Lower lobe of right lung (tissue), 2 donors: ENCODE measurements at places on chromosomes 2 and 18.

DNA sequence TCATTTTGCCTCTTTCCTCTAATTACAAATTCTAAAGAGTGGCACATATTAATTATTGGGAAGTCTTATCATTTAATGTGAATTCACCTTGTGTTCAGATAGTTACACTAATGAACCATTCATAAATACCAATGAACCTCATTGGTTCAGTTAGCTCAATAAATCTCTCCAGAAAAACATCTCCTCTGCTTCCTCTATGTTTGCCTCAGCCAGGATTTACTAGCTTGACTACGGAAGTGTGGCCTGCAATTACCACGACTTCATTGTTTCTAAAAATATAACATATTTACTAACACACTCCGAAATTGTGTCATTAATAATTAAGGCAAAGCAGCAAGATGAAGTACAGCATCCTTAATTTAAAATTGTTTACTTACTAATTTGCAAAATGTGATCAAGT lies 103.3 kb downstream of the PLA2R1 start:
- DNase-seq, result no peak

- no peak for DNase-seq
Measured at GRCh38 chr2:165144315-165144714, 59.5 kb downstream of the SCN3A start.

DNA sequence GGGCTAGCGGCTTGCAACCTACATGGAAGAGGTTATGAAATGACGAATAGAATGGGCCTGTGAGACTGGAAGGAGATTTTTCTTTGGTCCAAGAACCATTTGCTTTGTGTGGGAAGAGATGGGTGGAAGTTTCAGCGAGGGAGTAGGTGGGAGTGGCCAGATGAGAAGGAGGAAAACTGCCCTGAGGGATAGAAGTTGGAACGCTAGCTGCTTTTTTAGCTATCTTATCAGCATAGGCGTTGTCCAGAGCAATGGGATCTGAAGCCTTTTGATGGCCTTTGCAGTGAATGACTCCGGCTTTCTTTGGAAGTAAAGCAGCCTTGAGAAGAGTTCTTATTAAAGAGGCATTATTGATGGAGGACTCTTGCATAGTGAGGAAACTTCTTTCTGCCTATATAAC lies 52.4 kb downstream of the SPTBN1 start:
- DNase-seq, result no peak

DNA sequence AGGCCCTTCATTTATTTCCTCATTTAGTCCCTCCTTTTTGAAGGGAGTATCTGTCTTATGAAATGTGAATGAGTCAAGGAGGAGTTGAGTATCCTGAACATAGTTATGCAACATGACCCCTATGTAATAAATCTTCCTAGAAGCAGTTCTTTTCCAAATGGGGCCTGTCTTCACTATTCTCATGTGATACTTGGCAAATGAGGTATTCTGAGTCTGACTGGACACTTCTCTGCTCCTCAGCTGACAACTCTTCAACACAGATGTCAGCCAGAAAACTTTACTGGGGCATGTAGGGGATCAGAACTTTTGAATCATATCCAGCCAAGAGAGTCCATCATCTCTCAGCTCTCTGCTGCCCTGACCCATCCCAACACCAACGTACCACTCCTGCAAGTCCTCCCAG lies 291.6 kb downstream of the ZNF385B start:
- no peak for DNase-seq

DNA sequence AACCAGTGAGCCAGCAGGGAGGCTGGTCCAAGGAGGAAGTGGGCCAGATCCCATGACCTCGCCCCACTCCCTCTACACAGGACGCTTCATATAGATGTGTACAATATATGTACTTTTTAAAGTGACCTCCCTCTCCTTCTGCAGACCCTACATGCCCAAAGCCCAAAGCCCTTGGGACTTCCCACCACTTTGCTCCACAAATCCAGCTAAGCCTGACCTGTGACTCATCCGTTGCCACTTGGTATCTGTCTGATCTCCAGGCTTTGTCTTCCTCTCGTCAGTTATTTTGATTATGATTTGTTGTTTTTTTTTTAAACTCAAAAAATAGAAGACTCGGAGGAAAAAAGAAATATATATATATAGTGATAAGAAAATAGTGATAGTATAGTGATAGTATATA lies 470.8 kb downstream of the KCNJ3 start:
- DNase-seq, result no peak

GRCh38 chr2:190432567-190433231 lies 24.5 kb downstream of the MFSD6 start:
- DNase-seq, result no peak

DNA sequence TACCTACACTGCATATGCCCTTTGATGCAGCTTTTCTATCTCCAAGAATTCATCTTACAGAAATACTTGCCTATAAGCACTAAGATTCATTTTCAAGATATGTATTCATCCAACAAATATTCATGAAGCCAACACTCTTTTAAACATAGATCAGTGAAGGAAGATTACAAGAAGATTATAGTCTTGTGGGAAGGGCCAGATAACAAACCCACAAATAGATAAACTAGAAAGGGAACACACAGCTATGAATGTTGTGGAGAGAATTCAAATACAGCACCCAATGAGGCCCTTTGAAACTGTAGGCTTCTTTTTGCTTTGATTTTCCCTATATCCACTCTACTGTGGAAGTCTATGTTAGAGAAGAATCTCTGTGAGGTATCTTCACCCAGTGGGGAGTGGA lies 186.7 kb upstream of the RBMS1 start:
- DNase-seq, result no peak

DNA sequence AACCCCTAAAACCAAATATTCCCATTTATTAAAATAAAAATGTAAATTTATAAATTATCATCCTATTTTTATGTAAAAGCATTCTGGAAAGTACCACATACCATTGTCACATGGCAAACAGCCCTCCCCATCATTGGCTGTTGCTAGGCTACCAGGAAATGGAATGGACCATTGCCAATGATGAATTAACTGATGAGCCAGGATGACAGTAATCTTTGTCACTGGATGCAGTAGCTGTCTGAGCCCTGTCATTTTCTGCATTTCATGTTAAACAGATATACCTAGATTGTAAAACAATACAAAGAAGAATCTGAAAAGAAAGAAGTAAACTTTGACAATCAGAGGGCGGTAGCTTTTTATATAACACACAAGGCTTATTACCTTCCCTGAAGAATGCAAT lies 641.4 kb downstream of the BCL11A start:
- DNase-seq, result no peak

DNA sequence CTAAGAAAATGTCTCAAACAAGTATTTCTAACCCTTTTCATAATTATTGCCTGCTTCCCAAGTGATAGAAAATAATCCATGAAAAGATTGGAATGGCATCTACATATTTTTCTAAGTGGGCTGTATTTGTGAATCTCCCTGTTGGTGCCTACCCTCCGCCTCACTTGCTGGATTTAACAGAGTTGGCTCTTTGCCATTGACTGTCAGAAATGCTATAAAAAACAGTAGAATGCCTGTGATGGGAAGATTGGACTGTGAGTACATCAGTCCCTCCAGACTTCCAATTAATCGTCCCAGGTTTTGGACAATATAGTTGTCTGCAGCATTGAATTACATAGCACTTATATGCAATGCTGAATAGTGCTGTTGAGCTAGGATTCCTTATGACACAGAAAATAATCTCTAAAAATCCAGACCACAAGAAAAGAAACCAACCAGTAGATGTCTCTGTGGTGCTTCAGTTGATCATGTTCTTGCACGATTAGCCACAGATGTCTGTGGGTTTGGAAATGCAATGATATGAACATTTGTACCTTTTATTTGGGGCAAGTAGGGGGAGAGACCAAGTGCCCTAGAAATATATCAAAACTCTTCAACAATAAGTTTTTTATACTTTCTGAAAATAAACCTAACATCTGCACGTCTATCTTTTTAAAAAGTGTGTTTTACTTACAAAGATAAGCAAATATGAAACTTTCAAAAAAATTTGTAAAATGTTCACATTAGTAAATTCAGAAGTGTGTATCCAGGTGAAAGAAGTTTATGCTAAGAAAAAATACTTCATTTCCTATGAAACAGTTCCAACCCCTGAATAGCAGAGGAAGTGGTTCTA lies 88.5 kb downstream of the DYNAP start:
- DNase-seq, result no peak

- no peak for DNase-seq
Measured at GRCh38 chr18:77906103-77906892, 656.6 kb downstream of the GALR1 start.

DNA sequence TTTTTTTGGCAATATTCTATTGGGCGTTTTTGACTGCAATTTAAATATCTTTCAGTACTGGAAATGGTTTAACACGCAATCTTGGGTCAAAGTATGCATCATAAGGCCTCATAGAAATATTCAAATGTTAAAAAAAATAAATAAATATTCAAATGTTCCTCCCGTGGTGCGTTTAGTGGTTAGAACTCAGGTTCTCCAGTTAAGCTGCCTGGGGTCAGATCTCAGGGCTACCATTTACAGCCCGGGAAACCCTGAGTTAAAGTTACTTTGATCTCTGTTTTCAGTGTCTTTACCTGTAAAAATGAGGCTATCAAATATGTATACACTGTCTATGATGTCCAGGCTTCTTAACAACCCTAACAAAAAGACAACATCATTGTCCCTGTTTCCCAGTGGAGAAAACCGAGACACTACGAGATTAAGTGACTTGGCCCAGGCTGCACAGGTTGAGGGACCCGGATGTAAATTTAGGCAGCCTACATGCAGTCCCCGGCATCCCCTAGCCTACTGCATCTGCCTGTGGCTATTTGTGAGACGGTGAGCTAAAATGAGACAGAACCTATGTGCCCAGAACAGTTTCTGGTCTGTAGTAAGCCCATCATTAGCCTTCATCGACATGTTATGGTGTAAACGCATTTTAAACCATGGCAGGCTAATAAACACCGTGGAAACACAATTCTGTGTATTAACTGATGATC lies 1.7 kb downstream of the FHL2 start:
- no peak for DNase-seq
